Cardiac fibroblast (primary cell): ENCODE measurements at places on chromosomes 3 and 15.
A peak's percentile ranks its signal among the peaks of the same experiment; 100 is the strongest.

- DNase-seq = peak; percentile 93
Observed at GRCh38 chr3:169149349-169149890, 514.1 kb downstream of the MECOM start.

GRCh38 chr3:109284071-109284470 is 32.2 kb downstream of the DPPA2 start:
- DNase-seq = no peak

DNA sequence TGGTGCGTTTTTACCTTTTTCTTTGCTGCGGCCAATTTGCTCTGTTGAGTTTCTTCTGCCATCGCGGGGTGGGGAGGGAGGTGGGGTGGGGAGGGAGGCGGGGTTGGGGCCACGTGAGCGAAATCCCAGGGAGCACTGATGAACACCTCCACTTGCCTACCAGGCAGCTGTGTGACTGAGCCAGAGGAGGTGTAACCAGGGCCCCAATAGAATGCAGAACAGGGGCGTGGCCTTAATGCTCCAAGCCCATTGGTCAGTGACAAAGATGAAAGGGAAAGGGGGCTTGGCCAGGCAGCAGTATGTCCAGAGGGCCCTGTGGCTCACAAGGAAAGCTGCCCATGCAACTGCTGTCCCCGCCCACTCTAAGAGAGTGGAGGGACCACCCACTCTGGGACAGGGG is 21.4 kb upstream of the OR4F6 start:
- DNase-seq = no peak

DNA sequence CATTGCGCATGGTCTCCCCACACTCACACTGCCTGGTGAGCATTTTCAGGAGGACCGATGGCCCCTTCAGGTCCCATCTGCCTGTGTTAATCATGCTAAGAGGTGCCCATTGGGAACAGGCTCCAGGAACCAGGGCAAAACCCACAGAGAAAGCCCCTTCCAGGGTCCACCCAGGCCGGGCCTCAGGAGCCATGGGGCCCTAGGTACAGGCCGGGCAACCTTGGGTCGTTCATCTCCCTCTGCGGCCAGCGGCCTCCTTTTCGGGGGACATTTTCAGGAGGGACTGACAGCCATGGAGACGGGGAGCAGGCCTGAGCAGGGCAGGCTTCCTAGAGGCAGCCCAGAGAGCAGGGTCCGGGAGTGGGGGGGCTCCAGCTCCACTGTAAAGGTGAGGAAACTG is 68.0 kb upstream of the TAMM41 start:
- DNase-seq = no peak

GRCh38 chr3:43246976-43247375 is 39.4 kb upstream of the SNRK start:
- DNase-seq = peak; percentile 70

GRCh38 chr15:77243135-77243534 is 172.2 kb upstream of the TSPAN3 start:
- DNase-seq = peak; percentile 16

GRCh38 chr3:149448331-149448831 is 26.1 kb upstream of the TM4SF4 start:
- peak; percentile 77 for DNase-seq

GRCh38 chr15:77376770-77377169 is 43.1 kb downstream of the PEAK1 start:
- DNase-seq = no peak
